ENCODE measurements at places on chromosomes 12 and 14.
A peak's percentile ranks its signal among the peaks of the same experiment; 100 is the strongest.

- DNase-seq = no peak
Measured at GRCh38 chr14:104339829-104340228, 201.4 kb downstream of the KIF26A start.

DNA sequence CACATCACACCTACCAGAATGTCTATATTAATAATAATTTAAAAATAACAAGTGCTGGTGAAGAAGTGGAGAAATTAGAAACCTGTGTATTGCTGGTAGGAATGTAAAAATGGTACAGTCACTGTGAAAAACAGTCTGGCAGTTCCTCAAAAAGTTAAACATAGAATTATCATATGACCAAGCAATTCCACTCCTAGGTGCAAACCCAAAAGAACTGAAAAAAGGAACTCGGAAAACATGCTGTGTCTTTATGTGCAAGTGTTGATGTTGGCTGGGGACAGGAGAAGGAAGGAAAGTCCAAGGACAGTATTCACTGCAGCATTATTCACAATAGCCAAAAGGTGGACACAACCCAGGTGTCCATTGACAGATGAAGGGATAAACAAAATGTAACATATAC, 146.5 kb downstream of the TTC7B start:
- no peak for DNase-seq

DNA sequence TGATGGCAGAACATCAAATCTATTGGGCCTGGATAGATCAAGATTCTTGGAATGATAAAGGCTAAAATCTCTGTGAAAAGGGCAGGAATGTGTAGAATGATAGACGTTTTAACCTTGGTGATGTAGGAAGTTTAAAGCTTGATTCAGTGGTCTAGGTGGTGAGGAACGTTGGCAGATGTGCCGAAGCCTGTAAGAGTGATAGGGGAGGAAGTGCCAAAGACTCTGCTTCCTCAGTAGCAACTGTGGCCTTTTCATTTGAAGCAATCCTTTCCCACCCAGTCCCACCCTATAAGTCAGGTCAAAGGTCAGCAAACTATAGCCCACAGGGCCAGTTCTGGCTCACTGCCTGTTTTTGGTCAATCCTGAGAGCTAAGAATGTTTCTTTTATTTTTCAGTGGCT, 62.2 kb downstream of the MBIP start:
- no peak for DNase-seq

- DNase-seq = no peak
Measured at GRCh38 chr12:76491292-76491691, 68.3 kb downstream of the OSBPL8 start.

- DNase-seq = no peak
Measured at GRCh38 chr14:54435500-54435981, 5.6 kb downstream of the CNIH1 start.

DNA sequence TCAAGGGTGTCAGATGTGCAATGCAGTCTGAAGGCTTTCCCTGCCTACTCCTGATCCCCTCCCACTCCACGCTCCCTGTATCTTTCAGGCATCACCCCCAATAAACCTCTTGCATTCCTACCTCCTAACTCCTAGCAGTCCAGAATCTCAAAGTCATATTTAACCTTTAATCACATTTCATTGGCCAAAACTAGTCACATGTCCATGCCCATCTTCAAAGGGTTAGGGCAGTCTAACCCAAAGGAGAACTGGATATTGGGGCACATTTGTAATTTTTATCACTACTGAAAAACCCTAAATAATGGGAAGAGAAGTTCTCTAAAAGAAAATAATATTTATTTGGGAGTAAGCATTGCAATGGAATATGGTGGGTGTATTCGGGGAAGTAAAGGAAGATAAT, 5.4 kb upstream of the C12orf75 start:
- no peak for DNase-seq

GRCh38 chr14:70995671-70996070, 88.4 kb downstream of the PCNX1 start:
- peak; percentile 36 for DNase-seq

GRCh38 chr12:12555656-12556055, 7.0 kb downstream of the DUSP16 start:
- no peak for DNase-seq

DNA sequence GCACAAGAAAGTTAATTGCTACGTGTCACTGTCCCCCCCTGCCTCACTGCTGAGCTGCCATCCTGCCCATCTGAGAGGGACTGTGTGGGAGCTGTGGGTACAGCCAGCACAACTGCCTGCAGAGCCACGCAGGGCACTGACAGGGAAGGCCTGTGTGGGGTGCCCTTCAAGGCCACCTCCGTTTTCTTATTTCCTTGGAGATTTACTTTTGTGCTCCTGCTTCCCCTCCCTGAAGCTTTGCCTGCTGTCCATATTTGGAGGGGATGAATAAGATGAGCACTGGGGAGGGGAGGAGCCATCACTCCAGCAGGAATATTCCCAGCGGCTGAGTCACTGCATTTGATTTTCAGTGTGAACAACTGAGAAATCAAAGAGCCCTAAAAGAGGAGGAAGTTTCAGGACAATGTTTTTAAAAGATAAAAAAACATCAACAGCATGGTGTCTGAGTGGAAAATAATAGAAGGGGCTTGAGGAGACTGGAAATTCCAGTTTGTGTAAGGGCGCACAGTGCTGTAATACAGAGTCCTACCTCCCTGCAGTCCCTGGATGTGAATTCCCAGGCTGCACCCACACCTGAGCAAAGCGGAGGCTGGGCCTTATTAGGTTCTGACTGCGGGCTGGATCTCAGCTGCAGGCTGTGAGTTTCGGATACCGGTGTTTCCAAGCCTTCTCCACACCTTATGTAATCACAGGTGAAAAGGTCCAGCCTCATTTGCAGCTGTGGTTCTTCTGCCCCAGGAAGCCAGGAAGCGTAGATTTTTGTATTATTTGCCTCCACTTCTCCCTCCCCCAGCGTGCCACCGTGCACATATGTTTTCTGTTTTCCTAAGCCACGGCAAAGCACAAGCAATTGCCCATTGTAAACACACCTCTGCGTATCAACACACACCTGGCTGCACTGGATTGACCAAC, 192.6 kb upstream of the BCL2L14 start:
- DNase-seq = peak; percentile 60

- DNase-seq = peak; percentile 94
Measured at GRCh38 chr14:95319312-95320077, at the start of gene CLMN. Gene CLMN, minus strand, starts transcription at chr14:95319908. Its CDS starts 116 bp downstream, at chr14:95319792.

DNA sequence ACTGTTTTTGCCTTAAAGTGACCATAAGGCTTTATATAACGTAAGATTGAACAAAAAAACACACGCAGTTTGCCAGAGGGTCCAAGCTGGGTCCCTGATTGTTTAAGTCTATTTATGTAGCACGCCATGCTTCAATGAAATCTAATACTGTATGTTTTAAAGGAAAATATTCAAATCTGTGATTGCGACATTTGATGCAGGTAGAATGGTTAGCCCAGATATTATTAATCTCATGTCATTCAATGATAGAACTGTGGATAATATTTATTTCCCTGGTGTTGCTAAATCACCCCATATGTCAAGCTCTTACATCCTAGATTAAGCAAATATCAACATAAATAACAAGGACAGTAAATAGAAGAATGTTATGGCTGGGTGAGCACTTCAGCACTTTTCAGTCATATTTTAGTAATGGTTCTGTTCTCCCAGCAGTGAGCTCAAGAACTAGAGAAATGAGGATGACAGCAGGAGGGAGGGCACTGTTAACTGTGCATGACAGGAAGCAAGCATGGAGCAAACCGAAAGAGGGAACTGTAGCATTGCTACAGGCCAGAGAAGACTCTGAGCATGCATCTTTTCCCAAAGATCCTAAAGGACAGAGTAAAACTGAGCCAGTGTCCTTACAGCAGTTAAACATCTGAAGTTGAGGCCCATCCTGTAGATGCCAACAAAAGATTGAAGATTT, 465.7 kb upstream of the MGAT4C start:
- no peak for DNase-seq

GRCh38 chr14:23182372-23183157, 895 bp downstream of the SLC7A8 start:
- peak; percentile 86 for DNase-seq

GRCh38 chr14:74763803-74764531, 851 bp downstream of the YLPM1 start:
- DNase-seq = no peak

DNA sequence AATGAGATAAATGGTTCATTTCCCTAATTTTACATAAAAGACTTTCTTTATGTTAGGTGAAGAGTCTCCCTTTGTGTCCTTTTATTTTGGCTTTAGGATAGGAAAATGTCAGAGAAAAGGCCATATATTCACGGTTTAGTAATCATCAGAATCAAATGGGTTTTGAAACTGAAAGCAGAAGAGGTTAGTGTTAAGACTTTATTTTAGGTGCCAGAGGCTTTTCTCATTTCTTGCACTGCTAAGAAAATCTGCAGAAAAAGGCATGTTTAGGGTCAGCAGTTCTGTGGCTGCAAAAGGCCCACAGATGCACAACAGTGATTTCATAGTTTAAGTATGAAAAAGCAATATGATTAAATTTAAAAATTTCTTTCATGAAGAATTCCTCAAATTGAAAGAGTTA, 80.4 kb upstream of the SINHCAF start:
- no peak for DNase-seq

- no peak for DNase-seq
Measured at GRCh38 chr12:94057262-94058151, 90.9 kb upstream of the PLXNC1 start.
